BE2C (cell line): ENCODE measurements at places on chromosomes 12 and 14.

GRCh38 chr12:49043856-49044258 is 16.7 kb downstream of the KMT2D start:
- peak; percentile 90 for DNase-seq

DNA sequence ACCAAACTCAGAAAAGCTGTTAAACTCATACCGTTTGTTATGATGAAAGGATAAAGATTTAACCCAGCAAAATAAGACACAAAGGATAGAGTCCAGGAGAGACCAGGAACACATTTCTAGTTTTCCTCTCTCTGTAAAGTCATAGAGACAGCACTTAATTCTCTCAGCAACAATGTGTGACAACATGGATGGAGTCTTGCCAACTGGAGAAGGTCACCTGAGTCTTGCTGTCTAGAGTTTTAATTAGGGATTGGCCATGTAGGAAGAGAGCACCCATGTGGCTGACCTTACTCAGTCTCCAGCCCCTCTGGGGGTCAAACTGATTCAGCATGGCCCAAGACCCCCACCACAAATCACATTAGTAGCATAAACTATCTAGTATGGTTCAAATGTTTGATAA is 151.0 kb upstream of the ATF7IP start:
- no peak for DNase-seq

GRCh38 chr14:29649170-29649569 is 278.5 kb downstream of the PRKD1 start:
- no peak for DNase-seq

DNA sequence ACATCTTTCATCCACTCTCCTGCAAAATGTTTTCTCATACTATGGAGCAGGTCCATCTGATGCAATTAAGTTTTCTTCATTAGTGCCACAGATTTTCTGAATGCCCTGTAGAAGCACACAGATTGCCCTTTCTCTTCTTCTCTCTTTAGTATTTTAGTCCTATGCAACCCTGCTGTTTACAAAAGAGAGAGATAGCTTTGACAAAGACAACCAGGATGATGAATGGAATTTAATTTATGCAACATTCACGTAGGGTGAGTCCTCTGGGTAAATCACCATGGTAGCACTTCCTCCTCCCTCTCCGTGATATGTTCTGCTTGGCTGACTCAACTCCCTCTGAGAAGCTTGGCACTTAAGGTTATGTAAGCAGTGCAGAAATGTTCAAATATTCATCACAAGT is 400.9 kb upstream of the PDE3A start:
- no peak for DNase-seq
